ENCODE measurements at places on chromosomes 11 and 22.

- DNase-seq: no peak
These were observed 24.0 kb upstream of the LMO1 start for GRCh38 chr11:8287703-8288102.

- DNase-seq: no peak
These were observed 8.9 kb downstream of the FIBIN start for GRCh38 chr11:27002838-27003237.

DNA sequence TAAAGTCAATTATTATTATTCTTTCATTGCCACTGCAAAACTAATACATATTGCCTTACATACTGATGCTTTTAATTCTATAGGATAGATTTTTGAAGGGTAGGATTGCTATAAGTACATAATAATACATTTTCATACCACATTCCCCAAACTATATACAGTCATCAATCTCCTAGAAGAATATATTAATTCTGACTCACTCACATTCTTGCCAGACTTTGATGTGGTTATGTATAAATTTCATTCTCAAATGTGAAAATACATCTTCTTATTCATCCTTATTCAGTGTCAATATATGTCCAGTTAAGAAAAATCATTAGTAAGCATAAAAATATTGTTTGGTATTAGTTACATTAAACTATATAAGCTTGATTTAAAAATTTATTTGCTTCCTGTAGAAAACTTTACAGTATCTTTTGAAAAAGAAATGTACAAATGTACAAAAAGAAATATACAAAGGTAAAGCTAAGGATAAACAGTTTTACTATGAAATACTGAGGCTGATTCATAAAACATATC, 458.8 kb upstream of the CNTN5 start:
- DNase-seq: no peak

GRCh38 chr11:67662835-67663531, 11.4 kb downstream of the ALDH3B2 start:
- DNase-seq: no peak

- DNase-seq: peak; percentile 68
These were observed 64.7 kb downstream of the MTNR1B start for GRCh38 chr11:93034031-93034722.

DNA sequence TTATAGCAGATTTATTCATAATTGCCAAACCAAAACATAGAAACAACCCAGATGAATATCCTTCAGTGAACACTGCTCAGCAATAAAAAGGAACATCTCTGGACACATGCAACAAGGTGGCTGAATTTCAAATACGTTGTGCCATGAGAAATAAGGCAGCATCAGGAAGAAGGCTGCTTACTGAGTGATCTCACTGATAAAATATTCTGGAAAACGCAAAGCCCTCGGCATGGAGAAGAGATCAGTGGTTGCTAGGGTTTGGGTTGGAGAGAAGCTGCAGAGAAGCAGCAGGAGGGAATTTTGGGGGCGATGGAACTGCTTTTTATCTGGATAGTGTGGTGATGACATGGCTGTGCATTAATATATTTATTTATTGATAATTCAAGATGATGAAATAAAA, 11.0 kb upstream of the SHANK2 start:
- no peak for DNase-seq

DNA sequence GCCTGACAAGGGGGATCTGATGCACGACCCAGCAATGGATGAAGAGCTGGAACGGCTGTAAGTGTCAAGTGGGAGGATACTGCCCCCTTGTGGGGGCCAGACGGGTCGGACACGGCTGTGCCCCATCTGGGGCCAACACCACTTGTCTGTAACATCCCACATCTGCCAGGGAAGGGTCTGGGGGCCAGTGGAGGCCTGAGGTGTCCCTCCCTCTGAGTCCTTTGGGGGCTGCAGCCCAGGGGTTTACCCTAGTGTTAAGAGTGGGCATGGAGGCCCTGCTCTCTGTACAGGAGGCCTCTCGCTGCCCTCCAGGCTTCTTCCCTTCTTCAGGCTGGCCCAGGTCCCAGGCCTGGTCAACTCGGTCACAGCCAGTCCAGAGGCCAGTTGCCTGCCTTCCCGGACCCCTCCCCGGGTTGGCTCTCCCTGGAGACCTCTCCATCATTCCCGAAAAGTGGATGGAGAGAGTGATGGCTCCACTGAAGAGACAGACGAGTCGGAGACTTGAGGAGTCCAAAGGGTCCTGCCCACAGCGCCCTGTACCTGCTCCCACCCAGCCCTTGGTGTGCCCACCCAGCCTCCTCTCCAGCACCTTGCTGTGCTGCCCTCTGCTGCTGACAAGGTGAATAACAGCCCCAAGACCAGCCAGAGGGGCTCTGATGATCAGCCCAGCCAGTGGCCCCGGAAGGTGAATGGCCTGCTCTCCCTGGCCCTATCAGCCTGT, 15.4 kb downstream of the ARFGAP2 start:
- peak; percentile 65 for DNase-seq

DNA sequence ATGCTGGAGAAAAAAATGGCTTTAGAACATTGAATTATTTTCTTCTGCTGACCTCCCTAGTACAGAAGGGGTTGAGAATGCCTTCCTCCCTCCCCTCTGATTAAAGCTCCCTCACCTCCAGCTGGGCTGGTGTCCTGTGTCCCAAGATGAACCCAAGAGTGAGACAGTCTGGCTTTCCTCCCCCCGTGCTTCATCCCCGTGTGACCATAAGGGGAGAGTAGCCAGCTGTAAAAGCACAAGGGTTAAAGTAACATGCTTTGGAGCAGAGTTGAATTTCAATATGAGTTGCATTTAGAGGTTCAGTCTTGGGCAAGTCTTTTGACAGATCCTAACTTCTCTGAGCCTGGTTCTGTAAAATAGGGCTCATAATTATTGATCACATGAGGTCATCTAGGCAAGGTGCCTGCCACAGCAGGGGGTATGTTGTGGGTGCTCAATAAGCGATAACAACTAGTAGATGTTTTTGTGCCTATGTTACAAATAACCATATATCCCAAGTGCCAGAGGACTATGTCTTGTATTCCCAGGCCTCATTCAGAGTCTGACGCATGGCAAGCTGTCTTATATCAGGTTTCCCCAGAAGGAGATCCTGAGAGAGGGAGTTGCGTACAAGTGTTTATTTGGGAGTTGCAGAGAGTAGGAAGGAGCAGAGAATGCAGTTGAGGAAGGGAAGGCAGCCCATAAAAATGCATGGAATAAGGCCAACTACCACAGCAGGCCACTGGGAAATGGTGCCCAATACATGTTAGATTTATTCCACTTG, 4.1 kb downstream of the PRG2 start:
- no peak for DNase-seq

GRCh38 chr11:41281131-41281742, 178.2 kb downstream of the LRRC4C start:
- peak; percentile 31 for DNase-seq

GRCh38 chr11:17298302-17298701, 21.8 kb downstream of the NUCB2 start:
- no peak for DNase-seq

DNA sequence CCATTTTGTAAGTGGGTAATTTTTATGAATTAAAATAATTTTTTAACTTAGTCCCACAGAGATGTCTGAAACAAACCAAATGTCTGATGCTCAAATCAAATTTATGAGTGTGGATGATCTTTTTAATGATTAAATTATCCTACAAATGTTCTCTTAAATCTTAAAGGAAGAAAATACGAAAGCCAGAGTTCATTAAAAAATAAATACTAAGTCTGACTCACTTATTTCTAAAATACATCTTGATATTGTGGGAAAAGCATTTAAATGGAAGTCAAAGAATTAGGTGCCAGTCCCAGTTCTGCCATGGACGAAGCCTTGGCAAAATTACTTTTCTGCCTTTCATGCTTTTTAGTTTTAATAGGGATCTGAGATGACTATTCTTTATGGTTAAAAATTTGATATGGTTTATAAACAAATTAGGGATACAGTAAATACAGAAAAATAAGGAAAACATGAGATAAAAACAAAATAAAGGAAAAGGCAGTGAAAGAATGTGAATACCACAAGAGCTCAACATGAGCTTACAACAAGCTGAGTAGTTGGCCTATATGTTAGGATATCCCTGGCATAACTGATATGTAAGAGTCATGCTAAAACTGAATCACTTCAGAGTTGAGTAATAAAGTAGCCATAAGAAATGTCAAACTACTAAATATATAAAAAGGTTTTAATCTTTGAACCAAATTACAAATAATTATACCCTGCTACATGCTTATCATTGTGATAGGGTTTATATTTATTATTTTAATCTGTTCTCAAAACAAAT, 9.2 kb downstream of the CCDC34 start:
- no peak for DNase-seq

DNA sequence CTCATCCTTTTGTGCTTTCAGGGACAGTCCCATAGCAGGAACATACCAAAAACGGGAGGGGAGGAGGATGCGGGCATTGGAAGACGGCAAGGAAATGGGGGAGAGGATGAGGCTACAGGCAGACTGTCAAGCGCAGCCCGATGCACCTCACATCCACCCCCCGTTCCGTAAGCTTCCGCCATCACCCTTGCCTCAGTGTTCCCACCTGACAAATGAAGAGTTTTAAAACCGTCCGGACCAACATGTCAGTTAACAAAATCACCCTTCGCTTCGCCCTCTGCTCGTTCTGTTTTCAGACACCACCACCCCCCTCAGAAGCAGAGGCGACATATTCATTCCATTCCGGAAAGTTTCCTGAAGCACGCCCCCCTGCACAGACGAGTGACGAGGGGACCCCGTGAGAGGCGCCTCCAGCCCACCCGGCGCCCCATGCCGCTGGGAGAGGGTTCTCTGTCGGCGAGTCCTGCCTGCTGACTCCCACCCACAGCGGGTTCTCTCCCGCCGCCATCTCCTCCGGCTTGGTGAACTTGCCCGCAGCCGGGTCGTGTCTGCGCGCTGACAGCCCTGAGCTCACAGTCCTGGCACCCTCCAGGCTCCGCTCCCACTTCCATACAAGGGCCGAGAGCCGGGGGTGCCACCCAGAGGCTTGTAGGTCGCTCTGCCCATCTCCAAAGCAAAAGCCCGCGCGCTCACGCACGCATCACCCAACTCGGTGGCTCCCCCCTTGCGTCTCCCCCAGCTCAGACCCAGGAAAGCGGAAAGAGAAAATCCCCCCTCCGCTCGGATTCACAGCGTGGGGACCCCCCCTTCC, 1.5 kb downstream of the IGSF9B start:
- no peak for DNase-seq

DNA sequence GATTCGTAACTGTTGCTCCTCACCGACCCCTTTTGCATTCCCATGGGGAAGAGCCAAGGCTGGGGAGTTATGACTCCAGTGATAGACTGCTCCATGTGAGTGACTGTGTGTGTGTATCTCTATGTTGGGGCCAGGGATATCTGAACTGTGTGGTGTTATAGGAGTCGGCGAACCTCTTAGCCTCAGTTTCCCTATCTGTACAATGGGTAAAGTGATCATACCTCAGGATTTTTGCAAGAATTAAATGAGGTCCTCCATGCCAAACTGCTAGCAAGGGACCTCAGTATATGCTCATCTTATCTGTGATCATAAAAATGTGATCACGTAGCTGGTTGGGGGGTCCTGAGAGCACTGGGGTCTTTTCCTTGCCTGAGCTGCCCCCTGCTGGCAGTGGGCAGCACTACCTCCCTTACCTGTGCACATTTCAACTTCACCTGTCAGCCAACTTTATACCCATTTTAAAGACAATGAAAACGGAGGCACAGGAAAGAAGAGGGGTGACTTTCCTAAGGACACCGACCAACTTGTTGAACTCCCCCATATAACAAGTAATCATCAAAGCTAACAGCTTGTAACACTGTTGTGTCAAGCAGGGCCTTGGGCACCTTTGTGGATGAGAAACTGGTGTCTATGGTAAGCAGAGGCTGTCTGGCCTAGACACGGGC, 1.4 kb upstream of the DPP3 start:
- DNase-seq: no peak

DNA sequence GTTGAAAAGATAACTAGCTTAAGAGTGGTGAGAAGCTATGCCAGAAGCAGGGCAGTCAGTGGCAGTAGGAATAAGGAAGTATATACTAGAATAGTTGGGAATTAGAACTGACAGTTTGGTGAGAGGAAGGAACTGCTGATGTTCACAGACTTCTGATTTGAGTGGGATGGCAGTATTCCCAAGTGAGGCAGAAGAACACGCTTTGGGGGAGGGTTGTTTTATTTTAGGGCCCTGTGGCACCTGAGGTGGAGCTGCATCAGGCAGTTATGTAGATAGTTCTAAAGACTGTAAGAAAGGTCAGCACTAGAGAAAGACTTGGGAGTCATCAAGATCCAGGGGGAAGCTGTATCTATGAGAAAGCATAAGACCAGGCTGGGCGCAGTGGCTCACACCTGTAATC, 66.3 kb upstream of the TNRC6B start:
- no peak for DNase-seq

DNA sequence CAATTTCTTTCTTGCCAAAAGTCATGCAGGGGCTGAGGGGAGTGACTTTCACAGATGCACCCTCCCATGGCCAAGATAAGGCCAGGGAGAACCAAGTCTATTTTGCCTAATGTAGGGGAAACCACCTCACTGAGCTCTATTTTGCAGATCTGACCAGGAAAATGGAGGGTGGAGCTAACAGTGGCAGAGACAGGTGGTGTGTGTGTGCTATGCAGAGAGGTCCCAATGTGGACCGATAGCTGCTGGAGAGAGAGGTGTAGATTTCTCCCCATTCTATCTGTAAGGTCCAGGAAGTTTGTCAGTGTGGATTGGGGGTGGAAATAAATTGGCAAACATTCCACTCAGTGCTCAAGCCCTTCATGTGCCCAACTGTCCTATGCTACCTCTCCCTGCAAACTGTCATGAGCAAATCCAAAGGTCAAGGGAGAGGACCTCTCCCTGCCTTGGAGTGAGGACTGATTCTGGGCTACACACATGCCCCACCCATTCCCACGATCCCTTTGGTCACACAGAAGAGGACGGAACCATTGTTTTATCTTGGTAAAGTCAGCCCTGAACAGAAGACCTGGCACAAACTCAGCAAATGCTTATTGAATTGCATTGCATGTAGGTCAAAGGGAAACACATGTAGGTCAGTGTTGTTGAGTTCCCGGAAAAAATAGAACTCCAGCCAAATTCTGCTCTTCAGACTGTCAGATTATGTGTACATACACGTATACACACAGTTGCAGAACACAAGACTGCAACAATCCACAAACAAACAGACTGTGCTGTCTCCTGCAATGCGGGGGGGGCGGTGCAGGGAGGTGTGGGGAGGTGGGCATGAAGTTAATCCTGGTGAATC, 65.9 kb downstream of the C11orf58 start:
- no peak for DNase-seq

- no peak for DNase-seq
These were observed at the start of gene OR51B4 for GRCh38 chr11:5301846-5302245. OR51B4 (minus strand) TSS chr11:5301946; CDS start chr11:5301946, 0 bp downstream.

DNA sequence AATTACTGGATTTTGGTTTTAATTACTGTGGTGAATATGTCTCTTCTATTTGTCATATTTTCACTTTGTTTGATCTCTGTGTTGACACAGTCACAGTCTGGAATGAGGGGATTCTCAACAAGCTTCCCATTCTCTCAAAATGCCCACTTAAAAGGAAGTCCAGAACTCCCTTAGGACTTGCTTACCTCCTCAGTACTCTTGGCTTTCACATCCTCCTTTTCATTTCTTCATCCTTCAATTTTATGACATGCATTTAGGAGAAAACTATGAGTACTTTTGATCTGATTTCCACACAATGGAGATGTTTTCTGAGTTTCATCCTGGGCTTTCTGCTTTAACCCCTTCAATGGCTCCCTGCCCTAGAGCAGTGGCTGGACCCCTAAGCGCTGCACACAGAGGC, 49.3 kb upstream of the FLI1 start:
- no peak for DNase-seq

- no peak for DNase-seq
These were observed 1.6 kb downstream of the ANO1 start for GRCh38 chr11:70079691-70080090.

- DNase-seq: no peak
These were observed 441.1 kb upstream of the CCDC90B start for GRCh38 chr11:83727251-83727650.

- DNase-seq: no peak
These were observed 89.0 kb downstream of the MUC15 start for GRCh38 chr11:26483108-26483507.

Data from M059J (cell line).